ENCODE measurements at places on chromosomes 4 and X.
A peak's percentile ranks its signal among the peaks of the same experiment; 100 is the strongest.

DNA sequence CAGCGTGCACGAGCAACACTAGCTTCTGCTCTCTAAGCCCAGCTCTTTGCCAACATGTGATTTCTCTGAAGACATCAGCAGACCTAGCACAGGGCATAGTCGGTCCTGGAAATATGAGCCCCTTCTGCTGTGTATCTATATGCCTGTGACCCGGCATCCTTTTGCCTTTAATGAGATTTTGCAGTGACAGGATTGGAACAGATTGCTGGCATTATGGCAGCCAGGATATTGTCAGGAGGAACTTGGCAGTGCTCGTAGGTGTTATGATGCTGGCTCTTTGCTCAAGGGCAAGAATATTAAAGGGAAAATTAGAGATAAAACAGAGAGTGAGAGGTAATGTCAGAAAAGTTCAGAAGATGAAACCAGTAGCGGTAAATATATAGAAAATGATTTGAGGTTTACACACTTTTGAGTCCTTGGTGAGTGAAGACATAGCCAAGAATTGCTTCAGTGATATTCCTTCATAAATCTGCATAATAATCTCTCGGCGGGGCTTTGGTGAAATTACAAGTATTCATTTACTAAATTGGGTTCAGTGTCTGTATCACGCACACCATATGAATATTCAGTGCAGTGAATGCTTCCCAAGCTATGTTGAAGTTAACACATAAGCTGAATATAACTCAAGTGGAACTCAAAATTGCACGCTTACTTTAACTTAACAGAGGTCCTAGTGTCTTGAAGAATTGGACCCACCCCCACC, 502.1 kb upstream of the NR3C2 start:
- DNase-seq, result no peak

DNA sequence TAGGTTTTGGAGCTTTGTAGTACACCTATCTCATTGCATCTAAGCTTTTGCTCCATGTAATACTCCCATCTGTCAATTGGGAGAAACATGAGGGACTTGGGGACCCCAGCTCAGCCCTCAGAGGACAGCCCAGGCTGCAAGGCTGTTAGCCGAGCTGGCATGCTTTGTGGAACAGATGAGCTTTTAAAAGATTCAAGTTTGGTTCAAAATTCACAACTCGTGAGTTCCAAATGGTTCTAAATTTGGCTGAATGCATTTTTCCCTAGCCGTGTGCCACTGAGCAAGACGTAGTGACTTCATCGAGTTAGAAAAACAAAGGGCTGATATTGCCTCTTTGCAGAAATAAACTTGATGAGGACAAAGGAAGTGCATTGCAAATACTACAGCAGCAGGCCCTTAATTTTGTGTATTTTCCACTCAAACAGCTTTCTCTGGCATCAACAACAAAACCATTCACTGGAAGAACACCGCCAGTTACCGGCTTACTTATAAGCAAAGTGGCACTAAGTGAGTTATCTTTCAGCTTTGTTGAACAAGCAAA, 165.0 kb upstream of the HS3ST1 start:
- no peak for DNase-seq

DNA sequence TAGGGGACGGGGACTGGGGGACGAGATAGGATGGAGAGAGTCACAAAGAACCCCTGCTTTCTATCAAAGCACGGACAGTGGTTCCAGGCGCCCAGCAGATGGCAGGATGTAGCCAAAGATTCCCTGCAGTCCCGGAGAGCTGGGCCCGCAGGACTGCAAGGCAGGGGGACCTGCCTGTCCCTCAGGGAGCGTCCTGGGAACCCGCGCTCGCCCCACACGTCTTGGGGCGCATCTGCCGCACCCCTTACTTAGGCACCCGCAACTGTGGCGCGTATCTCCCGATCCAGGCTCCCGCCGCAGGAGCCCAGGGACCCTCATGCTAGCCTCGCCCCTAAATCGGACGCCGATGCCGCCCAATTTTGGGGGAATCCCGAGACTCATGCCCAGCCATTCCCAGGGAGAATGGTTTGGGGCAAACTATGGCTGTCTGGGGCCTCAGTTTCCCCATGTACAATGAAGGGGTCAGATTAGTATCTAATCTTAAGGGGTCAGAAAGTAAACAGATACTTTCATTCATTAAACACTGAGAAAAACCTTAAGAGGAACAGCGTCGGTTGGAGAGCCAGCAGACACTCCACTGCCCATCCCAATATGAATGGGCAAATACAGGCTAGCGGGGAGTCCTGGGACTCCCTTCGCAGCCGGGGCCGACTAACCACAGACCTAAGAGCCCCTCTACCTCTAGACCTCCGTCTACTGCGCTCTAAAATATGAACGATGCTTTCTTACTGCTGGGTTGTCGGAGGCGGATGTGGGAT, 581 bp upstream of the STK32B start:
- DNase-seq, result peak; percentile 90

DNA sequence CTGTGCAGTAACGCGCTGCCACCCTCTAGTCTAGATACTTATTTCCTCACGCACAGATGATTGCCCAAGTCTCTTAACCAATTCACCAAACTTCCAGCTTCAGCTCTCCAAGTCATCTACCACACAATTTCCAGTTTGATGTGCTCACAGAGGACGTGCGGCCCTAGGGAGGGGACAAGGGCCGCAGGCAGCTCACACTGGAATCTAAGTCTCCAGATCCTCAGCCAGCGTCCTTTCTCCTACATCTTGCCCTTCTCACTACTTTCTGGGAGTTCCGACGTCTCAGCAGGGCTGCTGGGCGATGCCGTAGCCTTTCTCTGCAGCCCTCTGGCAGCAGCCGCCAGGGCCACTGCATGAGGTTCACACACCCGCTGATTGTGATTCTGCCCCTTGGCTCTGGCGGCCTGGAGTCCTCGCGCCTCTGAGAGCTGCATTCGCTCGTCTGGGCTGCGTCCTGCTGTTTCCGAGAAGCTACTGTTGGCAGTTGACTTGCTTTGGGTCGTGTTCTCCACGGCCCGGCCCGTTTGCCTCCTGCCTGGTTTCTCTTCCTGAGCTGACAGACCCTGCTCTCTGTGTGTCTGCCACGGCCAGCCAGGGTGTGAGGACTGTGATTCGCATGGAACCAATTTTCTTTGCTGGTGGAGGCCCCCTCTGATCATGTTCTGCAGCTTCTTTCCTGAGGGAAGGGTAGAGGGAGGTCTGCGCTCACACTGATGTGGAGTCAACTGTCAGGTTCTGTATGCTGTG, 14.1 kb upstream of the TMEM131L start:
- no peak for DNase-seq

GRCh38 chr4:94306713-94307112, 35.9 kb downstream of the HPGDS start:
- no peak for DNase-seq
